ENCODE measurements at places on chromosomes 4 and X.

GRCh38 chr4:90317785-90318184 is 190.6 kb downstream of the CCSER1 start:
- no peak for DNase-seq

DNA sequence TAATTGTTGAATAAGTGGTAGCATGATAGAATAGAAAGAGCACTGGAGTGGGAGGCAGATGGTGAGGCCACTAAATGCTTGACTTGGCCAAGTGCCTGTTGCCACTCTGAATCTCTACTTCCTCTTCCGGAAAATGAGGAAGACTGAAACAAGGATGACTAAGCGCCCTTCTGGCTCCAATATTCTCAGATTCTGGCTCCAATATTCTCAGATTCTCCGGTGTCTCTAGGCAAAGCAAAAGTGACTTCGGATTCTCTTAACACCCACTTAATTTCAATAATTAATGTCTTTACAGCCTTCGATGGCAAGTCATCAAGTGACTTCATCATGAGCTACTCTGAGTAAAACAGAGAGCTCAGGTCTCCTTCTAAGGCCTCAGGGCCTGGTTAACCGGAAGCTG is 402.2 kb upstream of the FGF13 start:
- DNase-seq = no peak

DNA sequence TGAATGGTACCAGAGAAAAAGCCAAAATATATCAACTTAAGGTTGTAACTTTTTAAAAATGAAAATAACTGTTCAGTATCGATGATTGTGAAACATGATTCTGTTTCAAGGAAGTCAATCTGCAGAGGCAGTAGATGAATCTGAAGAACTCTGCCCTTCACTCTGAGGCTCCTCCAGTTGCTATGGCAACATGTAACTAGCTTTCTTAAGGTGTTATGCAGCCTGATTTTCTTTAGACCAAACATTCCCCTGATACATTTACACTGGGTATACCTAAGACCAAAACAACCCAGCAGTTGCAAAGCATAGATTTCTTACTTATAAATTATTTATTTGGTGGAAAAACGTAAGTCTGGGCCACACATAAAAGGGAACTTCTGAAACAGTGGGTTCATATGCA is 133.6 kb upstream of the RASGEF1B start:
- DNase-seq = no peak

DNA sequence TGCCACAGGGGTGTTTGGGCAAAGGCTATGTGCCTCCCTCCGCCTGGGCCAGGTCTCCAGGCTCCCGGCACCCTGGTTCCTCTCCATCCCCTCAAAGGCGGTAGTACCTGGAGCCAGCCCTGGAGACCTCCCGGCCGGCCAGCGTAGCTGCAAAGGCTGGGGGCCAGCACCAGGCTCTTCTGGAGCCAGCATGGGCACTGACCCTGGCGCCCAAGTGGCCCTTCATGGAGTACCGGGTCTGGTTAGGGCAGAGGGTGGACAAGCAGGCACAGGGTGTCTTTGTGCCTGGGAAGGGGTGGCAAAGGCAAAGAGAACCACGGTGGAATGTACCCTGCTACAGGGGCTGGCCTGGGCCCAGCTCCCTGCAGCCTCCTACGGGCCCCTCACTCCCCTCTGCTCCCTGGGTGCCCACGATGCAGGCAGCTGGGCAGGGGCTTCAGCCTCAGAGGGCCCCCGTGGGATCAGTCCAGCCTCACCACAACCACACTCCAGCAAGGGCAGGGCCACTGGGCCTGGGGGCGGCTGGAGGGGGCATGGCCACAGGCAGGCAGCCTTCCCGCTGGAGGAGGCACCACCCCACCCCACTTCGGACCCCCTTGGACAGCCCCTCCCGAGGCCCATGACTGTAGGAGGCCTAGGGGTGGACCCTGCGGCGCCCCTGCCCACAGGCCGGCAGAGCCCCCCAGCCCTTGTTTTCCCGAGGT is 112.9 kb upstream of the NKX1-1 start:
- DNase-seq = no peak

DNA sequence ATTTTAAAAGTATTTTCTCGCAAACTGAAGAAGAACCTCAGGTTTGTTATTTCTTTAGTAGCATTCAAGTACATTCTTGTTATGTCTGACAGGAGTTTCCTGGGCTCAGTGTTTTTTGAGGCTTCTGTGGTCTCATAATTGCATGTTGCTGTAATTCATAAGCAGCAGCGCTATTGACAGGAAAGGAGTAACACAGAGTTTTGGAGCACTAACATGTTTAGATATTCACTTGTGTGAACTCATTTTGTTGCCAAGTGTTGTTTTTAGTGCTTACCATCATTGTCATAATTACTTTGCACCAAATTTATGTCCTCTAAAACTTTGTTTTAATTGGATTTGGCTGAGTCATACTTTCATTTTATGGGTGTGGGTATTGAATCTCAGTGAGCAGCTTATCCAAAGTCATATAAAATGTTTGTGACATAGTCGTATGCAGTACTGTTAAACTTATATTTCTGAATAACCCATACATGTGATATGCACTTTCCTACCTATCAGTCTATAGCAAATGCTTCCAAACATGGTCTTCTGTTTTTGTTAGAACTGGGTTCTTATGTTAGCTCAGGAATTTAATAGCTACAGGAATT is 358.7 kb upstream of the CTSO start:
- DNase-seq = no peak

DNA sequence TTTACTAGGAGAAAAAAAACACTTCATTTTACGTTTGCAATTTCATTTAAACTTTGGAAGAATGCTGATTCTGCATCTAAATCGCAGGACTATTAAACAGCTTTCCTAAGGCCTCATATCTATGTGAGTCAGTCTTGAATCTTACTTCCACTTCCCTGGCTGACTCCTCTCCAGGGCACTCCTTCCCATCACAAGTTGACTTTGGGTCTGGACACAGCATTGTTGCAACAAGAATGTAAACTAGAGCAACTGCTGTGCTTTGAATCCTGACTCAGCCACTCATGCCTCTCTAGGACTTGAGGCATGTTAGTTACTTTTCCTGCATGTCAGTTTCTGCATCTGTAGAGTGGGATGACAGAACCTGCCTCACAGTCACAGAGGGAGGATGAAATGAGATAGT is 413.8 kb downstream of the FAT4 start:
- DNase-seq = no peak

- DNase-seq = no peak
These were observed 161.2 kb upstream of the FRG1 start for GRCh38 chr4:189779281-189779980.

DNA sequence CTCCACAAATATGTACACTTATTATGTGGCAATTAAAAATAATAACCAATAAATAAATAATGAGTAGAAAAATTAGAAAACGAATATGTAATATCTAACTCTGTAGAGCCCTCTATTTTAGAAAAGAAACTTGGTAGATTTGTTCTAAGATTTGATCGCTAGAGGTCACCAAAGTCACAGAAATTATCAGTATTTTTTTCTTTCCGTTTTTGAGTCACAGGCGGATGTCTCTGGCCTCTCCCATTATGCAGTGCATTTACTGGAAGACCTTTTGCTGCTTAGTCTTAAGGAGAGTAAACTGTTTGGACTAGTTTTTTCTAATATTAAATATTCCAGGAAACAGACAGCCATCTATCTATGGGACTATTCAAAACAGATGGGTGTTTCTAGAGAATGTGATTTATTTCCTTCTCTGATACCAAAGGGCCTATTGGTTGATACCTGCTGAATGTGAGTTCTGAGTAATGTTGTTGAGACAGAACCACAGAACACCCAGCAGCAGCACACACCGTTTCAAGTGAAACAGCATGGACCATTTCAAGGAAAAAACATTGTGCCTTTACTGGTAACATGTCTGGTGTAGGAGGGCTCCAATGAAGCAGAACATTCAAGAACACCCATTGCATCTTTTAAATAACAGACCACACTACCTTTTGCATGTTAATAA is 34.0 kb upstream of the GYPA start:
- no peak for DNase-seq

- no peak for DNase-seq
These were observed 689 bp upstream of the DCHS2 start for GRCh38 chr4:154492288-154492687.

DNA sequence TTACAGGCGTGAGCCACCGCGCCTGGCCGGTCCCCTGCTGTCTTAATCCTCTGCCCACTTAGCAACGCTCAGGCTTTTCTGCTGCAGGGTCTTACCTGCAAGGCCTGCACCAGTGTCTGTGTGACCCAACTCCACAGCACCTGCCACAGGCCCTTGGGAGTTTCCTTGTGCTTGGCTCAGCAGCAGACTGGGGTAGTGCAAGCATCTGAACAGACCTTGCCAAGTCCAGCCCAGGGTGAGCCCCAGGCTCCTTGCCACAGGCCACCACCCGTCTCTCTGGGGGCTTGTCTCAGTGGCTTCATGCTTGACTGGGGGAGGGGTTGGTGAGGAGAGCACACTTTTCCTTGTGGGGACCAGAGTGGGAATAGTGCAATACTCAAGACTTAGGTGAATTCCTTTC is 87.0 kb downstream of the FAM193A start:
- DNase-seq = no peak
